Upper lobe of left lung (tissue), 6 donors: ENCODE measurements at places on chromosomes 2 and 18. TPM values are rescaled to one million over a fixed set of nuclear protein-coding genes. Genes with fewer than 3 reads are reported as not detected.

DNA sequence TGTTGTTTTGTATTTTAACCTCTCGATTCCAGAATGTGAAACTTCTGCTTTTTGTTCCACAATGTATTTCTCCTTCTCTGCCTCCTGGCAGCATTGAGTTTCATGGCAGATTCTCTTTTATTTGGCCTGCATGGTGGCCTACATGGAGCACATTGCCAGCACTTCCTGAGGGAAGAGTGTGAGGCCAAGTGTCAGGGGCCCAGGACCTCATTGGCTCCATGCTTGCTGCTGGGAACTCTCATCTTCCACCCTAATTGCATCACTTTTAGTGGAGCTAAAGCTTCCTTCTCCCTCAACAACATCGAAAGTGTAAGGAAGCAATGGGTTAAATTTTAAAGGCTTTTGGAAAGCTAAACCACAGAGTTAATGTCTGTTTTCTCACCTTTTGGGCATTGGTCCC, 9.5 kb downstream of the TRIB2 start:
- peak overlapping the region; percentile 95 for H3K27ac ChIP-seq
- DNase-seq, result no peak
- no peaks in the 10 kb centered on the region for H3K27me3 ChIP-seq
- no peak overlapping the region for H3K4me3 ChIP-seq
- H3K4me1 ChIP-seq, result peaks cover 57% of the 10 kb centered on the region

- H3K36me3 ChIP-seq, result no peaks in the 10 kb centered on the region
- no peaks in the 10 kb centered on the region for H3K27me3 ChIP-seq
- no peak for DNase-seq
- no peak overlapping the region for H3K27ac ChIP-seq
These were observed 36.7 kb downstream of the GULP1 start for GRCh38 chr2:188328419-188328818.

DNA sequence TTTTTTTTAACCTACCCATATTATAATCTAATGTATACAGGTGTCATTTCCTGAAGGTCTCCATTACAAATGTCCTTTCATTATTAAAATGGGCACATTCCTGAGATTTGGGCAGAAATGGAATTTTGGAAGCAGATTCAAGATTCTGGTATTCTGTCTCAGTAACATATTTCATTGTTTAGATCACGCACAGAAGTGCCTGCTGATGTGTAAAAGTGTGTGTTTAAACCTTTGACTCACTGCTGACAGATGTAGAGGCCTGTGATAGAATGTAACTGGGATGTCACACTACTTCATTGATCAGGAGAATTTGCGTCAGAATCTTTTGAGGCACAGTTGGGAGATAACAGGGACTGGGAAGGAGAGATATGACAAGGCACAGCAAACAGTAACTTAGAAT, 276.8 kb upstream of the EPAS1 start:
- H3K36me3 ChIP-seq, result peaks cover 3% of the 10 kb centered on the region
- H3K4me1 ChIP-seq, result peaks cover 18% of the 10 kb centered on the region
- no peak for DNase-seq
- H3K27ac ChIP-seq, result no peak overlapping the region
- no peak overlapping the region for H3K4me3 ChIP-seq

DNA sequence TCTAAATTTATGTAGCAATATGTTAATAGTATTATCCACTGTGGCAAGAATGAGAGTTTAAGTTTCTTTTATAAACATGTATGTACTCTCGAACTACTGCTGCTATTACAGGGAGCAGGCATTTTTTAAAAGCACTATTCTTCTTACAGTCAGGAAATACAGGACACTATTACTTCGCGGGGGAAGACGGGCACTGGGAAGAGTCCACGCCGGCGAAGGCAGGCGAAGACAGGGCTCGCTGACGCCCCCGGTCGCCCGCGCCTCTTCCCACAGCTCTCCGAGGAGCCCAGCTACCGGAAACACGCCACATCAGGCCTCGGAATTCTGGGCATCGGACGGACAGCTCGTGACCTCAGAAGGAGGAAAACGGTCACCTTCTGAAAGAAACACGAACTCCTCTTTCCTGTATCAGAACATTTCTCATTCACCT, 90.2 kb downstream of the FAM161A start:
- peak overlapping the region; percentile 98 for H3K27ac ChIP-seq
- H3K4me3 ChIP-seq, result peak overlapping the region; percentile 60
- H3K36me3 ChIP-seq, result no peaks in the 10 kb centered on the region
- H3K27me3 ChIP-seq, result no peaks in the 10 kb centered on the region
- DNase-seq, result peak; percentile 77

GRCh38 chr2:233075141-233075965, 15.2 kb downstream of the INPP5D start:
- H3K4me3 ChIP-seq, result no peak overlapping the region
- H3K4me1 ChIP-seq, result peaks cover 39% of the 10 kb centered on the region
- DNase-seq, result no peak
- H3K36me3 ChIP-seq, result no peaks in the 10 kb centered on the region

DNA sequence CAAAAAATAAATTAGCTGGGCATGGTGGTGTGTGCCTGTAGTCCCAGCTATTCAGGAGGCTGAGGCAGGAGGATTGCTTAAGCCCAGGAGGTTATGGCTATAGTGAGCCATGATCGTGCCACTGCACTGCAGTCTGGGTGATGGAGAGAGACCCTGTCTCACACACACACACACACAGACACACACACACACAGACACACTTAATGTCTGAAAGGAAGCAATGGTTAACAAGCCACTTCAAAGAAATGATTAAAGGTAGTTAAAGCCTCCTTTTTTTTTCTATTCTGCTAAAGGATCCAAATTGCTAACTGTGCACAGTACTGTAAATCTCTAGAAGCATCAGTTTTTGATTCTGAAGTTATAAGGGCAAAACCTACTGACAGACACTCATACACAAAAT, 211.1 kb downstream of the TMEM163 start:
- no peak for DNase-seq
- no peaks in the 10 kb centered on the region for H3K36me3 ChIP-seq
- H3K27ac ChIP-seq, result no peak overlapping the region
- no peak overlapping the region for H3K4me3 ChIP-seq

SKOR2 gene
- not detected for total RNA-seq

OSBPL1A gene
- total RNA-seq, result 33.3 TPM

POTEE gene
- total RNA-seq, result 0.13 TPM
